ENCODE measurements at places on chromosomes 2 and 18. TPM values are rescaled to one million over a fixed set of nuclear protein-coding genes. Genes with fewer than 3 reads are reported as not detected.

DNA sequence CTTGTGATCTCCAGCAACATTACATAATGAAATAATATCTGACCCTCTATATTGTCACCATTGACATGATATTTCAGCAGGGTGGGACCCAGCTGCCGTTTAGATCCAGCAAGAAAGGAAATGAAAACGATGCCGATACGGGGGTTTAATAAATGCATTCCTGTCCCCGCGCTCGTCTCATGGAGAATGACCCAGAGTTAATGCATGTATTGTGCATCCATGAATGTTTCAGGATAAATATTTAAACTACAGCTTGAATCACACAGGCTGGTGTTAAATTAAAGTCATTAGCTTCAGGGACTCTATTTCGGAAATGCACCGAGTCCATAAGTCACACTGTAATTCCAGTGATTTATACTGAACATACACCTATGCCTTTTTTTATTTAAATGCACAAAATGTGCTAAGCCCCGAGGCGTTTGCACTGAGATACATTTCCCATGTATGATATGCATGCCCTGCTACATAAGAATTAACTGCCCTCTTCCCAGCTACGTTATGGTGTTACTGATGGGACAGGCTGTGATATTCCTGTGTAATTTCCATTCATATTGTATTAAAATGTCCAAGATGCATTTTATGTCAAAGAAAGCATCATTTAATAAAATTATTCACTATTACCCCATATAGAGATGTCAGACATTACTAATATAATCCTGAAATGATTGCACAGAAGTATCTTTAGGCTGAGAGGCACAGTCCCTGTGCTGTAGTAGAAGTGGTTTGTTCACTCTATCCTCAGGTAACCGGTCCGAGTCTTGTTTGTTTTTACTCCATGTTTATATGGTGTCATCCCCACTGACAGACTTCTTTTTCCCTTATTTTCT, 109.3 kb upstream of the ZNF516 start:
- H3K27me3 ChIP-seq: no peaks in the 10 kb centered on the region
- no peaks in the 10 kb centered on the region for H3K4me1 ChIP-seq
- DNase-seq: no peak
- H3K27ac ChIP-seq: no peak overlapping the region
- H3K36me3 ChIP-seq: no peaks in the 10 kb centered on the region

DNA sequence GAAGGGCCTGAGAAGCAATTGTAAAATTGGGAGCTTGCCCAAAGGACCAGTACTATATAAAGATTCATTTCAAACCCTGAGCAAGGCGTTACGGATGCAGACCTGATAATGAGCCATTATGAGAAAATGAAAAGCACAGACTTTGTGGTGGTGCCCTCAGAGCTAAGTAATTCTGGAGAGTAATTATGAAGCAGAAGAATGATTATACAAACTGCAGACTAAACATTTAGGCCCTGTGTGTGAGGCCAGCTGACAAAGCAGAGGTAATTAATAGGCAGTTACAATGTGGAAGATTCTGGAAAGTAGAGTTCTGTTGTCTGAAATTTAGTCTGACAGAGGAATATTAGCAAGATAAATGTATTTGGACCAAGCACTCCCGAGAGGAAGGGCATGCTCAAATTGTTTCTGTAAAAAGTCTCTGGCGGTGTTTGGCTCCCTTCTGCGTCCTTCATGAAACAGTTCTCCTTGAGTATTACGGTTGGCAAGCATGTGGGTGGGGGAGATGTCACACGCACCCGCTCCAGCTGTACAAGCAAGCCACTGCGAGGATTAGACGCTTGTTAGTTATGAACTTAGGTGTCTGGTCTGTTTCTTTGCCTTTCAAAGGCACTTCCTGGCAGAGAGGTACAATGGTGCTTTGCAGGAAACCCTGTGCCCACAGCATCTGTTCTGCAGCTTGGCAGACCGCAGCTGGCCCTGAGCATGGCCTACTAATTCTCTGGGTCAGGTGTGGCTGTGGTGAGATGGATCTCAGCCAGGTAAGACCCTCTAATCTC, 45.5 kb downstream of the CDC42EP3 start:
- no peak for DNase-seq
- H3K36me3 ChIP-seq: no peaks in the 10 kb centered on the region
- H3K27ac ChIP-seq: no peak overlapping the region

DNA sequence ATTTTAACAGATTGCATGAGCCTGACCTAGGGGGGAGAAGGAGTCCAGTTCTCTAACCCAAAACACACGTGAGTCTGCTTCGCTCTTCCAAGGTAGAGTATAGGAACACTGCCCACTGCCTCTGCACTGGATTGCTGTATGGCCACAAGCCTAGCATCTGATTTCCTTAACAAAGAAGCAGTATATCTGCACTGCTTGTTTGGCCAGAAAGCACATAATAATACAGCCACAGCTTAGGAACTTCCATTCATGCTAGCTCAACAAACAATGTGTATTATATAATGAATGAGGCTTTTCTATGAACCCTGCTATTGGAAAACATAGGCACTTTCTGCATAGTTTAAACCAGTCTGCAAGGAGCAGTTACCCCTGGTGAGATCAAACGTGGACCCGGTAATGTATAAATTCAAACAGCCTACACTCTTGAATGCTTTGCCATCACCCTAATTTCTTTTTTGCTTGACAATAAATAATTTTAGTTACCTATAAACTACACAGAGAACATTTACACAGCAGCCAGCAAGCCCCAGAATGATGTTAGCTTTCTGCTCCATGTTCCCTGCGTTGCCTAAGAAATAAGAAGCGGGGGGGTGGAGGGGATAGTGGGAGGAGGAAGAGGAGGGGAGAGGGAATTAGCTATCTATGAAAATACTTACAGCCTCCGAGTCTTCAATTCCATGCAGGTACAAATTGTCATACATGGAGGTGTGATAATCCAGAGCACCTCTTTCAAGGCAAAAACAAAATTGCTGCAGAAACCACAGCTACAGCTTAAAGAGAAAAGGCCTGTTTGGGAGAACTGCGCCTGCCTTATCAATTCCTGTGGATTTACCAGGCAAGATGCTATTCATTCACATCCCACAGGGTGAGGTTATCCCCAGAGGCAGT, 125.6 kb downstream of the CACNB4 start:
- H3K4me1 ChIP-seq: peaks cover 2% of the 10 kb centered on the region
- no peak overlapping the region for H3K27ac ChIP-seq
- DNase-seq: no peak
- H3K36me3 ChIP-seq: no peaks in the 10 kb centered on the region
- H3K4me3 ChIP-seq: no peak overlapping the region

DNA sequence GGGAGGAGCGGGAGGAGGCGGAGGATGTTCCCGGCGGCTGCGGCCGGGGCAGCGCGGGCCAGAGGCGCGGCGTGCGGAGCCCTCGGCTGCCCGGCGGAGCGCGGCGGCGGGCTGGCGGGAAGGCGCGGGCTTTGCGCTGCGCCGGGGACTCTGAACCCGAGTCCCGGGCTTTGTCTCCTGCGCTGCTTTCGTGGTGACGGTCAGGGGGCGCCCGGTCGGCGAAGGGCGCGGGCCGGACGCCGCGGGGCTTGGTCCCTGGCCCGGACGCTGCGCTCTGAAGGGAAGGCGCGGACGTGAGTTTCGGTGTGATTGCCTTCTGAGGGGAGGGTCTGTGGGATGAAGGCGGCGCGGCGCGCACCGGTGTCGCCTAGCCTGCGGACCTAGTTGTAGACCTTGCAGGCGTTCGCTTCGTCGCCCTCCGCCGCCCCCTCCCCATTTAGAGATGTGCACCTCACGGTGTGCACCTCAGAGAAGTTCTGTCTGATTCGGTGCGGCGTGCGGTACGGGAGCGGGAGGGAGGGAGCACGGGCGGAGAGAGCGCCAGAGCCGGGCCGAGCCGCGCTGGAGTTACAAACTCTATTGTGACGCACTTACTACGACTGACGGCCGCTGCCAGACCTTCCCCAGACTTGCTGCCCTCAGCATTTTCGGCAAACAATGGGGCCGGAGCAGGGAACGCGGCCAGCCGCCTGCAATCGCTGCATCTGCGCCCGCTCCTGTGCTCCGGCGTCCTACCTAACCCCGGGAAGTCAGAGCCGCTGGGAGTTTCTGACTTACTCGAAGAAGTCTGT, 2.1 kb downstream of the BCL2L11 start:
- H3K4me3 ChIP-seq: peak overlapping the region; percentile 74
- H3K27me3 ChIP-seq: peaks cover 35% of the 10 kb centered on the region
- peak; percentile 81 for DNase-seq

Gene IL36B
- not detected for total RNA-seq

GRCh38 chr2:235618039-235618438, 124.2 kb downstream of the AGAP1 start:
- no peaks in the 10 kb centered on the region for H3K27me3 ChIP-seq
- H3K36me3 ChIP-seq: no peaks in the 10 kb centered on the region
- DNase-seq: no peak

DNA sequence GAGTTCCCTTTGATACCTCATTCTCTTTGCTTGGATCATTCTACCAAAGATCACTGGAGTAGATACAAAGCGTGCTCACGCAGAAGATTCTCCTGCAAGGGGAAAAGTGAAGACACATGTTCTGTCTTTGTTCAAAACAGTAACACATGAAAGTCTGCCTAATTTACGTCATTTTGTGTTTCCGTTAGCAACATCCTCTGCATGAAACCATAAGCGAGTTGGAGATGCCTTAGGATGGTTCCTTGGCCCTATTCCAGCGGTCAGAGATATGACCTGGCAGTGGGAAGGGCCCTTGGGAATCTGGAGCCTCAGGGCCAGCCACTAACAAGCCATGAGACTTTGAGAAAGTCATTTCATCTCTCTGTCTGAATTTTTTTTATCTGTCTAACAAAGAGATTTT, 180.9 kb upstream of the TWIST2 start:
- H3K4me3 ChIP-seq: no peak overlapping the region
- no peaks in the 10 kb centered on the region for H3K27me3 ChIP-seq
- DNase-seq: no peak
- no peak overlapping the region for H3K27ac ChIP-seq

- H3K27ac ChIP-seq: no peak overlapping the region
- no peaks in the 10 kb centered on the region for H3K27me3 ChIP-seq
- DNase-seq: no peak
- no peaks in the 10 kb centered on the region for H3K36me3 ChIP-seq
Measured at GRCh38 chr18:10351858-10352257, 102.6 kb upstream of the APCDD1 start.

Gene VIT
- not detected for total RNA-seq

Gene CPO
- total RNA-seq: 1.9 TPM

Data from H1 (cell line).